ENCODE measurements at places on chromosomes 1 and 21. TPM values are rescaled to one million over a fixed set of nuclear protein-coding genes. Genes with fewer than 3 reads are reported as not detected.

DNA sequence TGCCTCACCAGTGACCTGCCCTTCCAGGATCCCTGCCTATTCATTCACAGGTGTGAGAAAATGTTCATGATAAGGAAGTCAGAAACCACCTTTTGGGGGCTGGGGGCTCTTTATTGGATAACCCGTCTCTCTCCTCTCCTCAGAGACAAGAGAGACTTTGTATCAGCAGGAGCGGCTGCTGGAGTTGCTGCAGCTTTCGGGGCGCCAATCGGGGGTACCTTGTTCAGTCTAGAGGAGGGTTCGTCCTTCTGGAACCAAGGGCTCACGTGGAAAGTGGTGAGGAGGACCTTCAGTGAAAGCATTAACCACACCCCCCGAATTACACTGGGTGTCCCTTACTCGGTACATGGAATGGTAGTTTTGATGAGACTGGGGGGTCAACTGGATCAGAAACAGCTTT lies 20.6 kb downstream of the NPPA start:
- no peak for DNase-seq

RGSL1 gene
- polyA plus RNA-seq, result not detected

TMIGD3 gene
- polyA plus RNA-seq, result 1.0 TPM

DNA sequence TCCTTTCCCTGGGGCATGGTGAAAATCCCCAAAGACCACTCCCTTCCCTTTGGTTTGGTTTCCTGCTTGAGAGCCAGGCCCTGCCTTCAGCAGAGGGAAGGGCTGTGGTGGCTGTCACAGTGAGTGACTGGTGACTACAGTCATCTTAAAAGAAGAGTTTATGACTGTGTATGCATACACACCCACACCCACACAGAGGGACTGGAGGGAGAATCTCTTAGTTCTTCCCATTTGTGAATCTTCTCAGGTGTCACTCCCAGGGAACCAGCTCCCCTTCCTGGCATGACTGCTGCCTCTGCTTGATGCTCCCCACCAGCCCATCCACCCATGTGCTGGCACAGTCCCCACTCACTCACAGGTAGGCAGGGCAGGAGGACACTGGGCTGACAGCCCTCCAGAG lies 3.9 kb upstream of the KCNA2 start:
- DNase-seq, result no peak

GRCh38 chr1:208272713-208273112 lies 28.5 kb upstream of the PLXNA2 start:
- DNase-seq, result no peak

GRCh38 chr21:15355066-15355465 lies 290.3 kb upstream of the NRIP1 start:
- DNase-seq, result peak; percentile 17

DNA sequence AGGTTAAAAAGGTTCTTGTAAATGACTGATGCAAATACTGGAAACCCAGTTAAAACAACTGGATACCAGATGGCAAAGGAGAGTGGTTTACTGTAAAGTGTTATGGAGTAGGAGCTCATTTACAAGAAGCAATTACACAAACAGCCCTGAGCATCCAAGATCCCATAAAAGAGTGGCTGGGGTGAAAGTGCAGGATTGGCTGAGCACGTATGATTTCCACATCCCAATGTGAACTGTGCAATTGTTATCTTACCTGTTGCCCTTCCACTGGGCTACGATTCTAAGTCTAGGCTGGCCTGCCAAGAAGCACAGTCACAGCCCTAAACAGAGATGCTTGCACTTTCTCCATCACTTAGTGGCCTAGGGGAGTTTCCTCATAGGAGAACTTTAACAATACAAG lies 277.6 kb upstream of the RUNX1 start:
- DNase-seq, result no peak

DNA sequence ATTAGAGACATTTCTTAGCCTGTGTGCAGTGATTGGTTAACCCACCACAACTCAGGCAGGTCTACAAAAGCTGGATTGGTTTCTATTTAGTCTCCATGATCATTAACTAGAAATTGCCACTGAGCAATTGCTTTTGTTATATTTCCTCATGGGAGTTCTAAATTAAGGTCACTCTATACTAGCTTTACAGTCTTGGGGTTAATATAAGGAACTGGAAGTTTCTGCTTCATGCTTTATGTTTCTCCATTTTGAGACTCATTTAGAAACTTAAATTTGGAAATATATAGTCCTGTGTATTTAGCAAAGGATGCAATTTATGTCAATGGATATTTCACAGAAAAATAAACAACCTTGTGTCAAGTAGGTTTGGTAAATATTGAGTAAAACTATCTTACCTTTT lies 137.5 kb downstream of the HLX start:
- no peak for DNase-seq

NFASC gene
- 22.5 TPM for polyA plus RNA-seq

VWA5B1 gene
- 1.5 TPM for polyA plus RNA-seq

DNA sequence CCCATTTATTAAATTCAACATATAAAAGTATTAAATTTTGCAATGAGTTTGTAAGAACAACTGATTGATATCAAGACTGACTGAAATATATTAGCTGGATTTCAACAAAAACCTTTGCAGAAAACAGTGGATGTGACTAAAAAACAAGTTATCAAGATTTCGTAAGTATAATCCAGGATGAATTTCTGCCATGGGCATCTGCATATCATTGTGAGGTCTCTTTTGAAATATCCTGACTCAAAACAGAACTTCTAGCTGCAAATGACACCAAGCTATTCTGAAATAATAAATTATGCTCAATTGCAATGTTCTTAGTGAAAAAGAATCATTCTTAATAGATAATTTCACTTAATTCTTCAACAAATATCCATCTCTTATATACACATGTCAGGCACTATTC lies 52.6 kb downstream of the CD34 start:
- no peak for DNase-seq

LRRC71 gene
- polyA plus RNA-seq, result 0.63 TPM

RPE65 gene
- polyA plus RNA-seq, result 0.17 TPM

PLOD1 gene
- polyA plus RNA-seq, result 115 TPM

- no peak for DNase-seq
These were observed 104.9 kb downstream of the EPHB2 start for GRCh38 chr1:22815421-22816066.

CHI3L2 gene
- polyA plus RNA-seq, result 0.18 TPM

- no peak for DNase-seq
These were observed at the start of gene CLDN14 for GRCh38 chr21:36479415-36480402. TSS of gene CLDN14 (minus strand) at chr21:36480122. CDS start at chr21:36461695, 18,427 bp downstream.

- no peak for DNase-seq
These were observed 26.1 kb downstream of the SLC1A7 start for GRCh38 chr1:53116307-53116810.

DNA sequence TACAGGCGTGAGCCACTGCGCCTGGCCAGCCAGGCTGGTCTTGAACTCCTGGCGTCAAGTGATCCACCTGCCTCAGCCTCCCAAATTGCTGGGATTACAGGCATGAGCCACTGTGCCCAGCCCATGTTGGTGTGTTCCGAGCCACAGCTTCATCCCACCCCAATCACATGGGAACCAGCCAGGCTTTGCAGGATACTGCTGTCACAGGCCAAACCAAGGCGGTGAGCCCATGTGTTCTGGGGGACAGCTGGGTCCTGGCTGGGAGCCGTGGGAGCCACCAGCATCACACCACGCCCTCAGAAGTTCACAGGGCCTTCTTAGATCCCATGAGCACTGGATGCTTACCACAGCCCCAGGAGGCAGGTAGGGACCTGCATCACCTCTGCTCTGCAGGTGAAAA lies 56.9 kb downstream of the DHRS3 start:
- no peak for DNase-seq

DNA sequence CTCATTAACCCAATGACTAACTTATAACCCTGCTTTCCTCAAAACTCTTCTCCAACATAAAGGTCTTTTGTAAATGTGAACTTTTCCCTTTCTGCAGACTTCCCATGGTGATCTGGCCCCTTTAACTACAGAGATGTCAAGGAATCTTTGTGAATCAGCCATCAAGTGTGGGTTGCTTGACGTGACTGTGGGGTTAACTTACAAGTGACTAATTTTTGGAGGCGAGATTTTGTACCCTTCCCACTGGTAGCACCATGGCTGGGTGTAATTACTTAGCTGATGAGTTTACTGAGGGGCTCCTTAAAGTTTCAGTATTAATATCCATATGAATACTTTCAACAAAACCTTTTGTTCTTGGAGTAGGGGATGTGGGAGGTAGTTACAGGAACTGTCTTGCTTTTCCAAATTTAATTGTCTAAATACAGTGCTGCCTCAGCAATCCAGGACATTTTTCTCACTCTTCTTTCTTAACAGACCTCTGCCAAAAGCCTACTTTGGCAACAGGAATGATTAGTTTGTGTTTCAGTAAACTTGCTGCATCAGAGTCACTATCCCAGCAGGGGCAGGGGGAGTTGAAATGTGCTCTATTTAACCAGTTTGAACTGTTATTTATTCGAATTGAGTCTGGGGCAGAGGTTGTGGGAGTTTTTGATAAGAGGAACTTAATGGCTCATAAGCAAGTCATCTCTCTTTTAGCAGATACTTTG lies 217.3 kb upstream of the FGGY start:
- no peak for DNase-seq

MTOR gene
- 44.1 TPM for polyA plus RNA-seq

DNA sequence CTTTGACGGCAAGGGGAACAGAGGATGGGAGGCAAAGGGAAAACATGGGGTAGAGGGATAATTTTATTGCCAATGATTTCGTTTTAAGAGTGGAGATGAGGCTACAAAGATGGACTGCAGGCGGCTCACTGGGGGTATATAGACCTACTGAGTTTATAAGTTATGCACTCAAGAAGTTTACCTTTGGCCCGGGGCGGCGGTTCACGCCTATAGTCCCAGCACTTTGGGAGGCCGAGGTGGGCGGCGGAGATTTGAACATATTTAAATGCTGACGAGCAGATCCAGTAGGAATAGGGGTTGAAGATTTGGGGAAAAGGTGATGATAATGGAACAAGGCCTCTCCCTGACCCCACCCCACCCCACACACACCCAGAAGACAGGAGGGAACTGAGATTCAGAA lies 8.1 kb upstream of the SLAMF9 start:
- no peak for DNase-seq

GRCh38 chr1:31805318-31805717 lies 10.5 kb downstream of the SPOCD1 start:
- DNase-seq, result no peak

IL23R gene
- polyA plus RNA-seq, result not detected

PHGDH gene
- 235 TPM for polyA plus RNA-seq

GRCh38 chr1:35361638-35362037 lies 93.1 kb downstream of the ZMYM4 start:
- DNase-seq, result no peak

DNA sequence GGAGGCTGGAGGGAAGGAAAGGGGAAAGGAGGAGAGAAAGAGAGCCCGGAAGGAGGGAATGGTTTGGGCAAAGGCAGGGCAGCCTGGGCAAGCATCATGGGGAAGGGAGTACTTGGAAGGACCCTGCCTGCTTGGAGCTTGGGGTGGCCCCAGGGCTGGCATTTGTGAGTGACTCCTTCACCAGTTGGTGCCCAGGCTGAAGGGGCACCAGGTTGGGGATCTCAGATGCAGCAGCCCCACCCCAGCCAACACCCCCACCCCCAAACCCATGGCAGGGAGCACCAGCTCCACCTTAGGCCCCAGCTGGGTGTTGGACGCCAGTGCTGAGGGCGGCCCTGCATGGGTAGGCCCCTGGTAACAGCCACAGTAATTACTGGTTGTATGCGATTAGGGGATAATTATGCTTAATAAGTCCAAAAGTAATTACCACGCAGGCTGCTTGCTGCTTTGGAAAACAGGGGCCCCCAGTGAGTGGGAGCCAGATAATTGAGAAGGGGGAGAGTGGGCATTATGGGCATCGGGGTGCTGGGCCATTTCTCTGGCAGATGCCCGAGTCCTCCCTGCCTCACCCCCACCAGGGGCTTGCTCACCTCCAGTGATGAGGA lies 78.3 kb downstream of the VWA5B1 start:
- DNase-seq, result no peak

GRCh38 chr1:11379851-11380250 lies 99.1 kb upstream of the DISP3 start:
- no peak for DNase-seq

GRCh38 chr1:156750191-156750672 lies 1.2 kb downstream of the HDGF start:
- no peak for DNase-seq

NUF2 gene
- polyA plus RNA-seq, result 27.4 TPM

Measured in renal cortex interstitium (tissue), 15 donors.